HL-60 (cell line): ENCODE measurements at places on chromosomes 16 and 17.

DNA sequence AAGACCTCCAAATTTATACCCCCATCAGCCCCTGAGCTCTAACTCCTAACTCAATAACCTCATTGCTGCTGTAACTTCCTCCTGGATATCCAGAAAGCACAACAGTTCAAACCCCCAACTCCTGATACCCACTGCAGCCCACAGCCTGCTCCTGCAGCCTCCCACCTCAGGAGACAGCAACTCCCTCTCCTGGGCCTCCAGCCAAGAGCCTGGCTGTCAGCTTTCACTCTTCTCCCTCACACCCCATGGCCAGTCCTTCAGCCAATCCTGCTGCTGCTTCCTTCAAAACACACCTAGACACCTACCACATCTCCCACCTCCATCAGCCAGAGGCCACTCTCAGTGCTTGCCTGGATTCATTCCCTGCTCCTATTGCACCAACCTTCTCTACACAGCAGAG is 5.4 kb downstream of the GINS2 start:
- DNase-seq = no peak

GRCh38 chr17:77326636-77327035 is 185.9 kb downstream of the SEC14L1 start:
- DNase-seq = no peak

DNA sequence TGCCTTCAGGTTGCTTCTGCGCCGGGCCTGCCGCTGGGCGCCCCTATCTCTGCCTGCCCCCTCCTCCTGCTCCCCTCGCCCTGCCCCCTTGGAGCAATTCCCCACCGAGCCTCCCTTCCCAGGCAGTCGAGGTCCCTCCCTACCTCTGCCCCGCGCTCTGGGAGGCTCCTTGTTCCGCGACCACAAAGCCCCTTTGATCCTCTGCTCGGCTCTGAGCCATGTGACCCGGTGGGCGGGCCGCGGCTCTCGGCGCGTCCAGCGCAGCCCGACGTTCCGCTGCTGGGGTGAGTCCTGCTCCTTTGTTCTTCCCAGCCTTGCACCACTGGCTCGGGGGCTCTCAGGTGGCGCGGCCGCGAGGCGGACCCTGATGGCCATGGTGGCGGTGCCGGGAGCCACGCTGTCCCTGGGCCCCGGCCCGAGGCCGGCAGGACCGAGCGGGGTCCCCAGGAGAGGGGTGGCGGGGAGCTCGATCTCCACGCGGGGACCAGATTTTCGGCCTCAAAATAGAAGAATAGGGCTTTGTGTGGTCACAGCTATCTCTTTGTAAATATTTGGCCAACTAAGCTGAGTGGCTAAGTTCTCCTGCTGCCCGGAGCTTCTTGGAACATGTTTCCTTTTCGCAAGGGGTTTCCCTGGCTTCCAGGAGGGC is 310.6 kb downstream of the SEC14L1 start:
- no peak for DNase-seq

- no peak for DNase-seq
These were observed 11.5 kb downstream of the ZNF319 start for GRCh38 chr16:57988929-57989328.

DNA sequence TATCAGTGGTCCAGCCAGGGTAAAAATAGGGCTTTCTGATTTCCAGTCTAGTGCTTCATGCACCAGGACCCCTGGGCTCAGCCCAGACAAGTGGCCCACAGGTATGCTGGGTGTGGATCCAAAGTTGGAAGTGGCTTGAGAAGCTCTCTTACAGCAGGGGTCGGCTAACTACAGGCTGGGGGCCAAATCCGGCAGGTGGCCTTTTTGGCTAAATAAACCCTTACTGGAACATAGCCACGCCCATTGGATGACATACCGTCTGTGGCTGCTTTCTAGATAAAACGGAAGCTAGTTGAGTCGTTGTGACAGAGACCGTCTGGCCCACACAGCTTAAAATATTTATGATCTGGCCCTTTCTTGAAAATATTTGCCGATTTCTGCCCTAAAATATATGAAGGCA is 119.0 kb upstream of the CDC42EP4 start:
- DNase-seq = peak; percentile 32

GRCh38 chr16:57479205-57479975 is 6.9 kb downstream of the DOK4 start:
- DNase-seq = no peak

- no peak for DNase-seq
These were observed 93.3 kb downstream of the TNFRSF13B start for GRCh38 chr17:16878606-16879005.

GRCh38 chr17:73534209-73534909 is 109.9 kb downstream of the SDK2 start:
- no peak for DNase-seq

DNA sequence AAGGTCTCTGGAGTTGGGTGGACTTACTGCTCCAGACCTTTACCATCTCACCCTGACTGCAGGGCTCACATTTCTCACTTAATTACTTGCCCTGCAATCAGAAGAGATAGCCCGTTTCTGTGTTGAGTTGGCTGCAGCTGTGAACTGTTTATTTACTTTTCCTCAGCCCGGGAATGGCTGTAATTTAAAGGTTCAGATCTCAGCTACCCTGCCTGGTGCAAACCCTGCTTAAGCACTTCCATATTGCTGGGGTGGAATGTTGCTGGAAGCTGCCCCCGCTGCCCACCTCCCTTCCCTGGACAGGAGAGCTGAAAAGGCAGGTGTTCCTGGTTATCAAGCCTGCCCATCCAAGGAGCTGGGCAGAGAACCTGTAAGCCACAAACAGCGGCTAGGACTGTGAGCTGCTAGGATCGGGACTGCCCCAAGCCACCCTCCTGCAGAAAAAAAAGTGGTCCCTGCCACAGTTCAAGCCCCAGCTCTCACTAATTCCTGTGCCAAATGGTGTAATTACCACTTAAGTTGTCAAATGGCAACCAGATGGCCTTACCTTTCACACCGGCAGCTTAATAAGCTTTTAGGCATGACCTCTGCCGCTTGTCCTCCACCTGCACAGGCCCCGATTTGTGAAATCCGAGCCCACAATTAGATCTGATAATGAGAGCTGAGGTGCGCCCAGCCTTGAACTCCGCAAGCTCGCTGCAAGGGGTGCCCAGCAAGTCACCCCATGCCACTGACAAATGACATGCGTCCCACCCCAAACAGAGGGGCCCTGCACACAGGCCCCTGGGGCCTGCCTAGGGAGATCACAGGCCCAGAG is 269.8 kb downstream of the C16orf95 start:
- DNase-seq = no peak

- no peak for DNase-seq
These were observed 307.6 kb downstream of the ZFHX3 start for GRCh38 chr16:72740347-72740746.

- DNase-seq = no peak
These were observed 11.9 kb upstream of the DNASE1 start for GRCh38 chr16:3642397-3643094.

GRCh38 chr16:71855937-71856662 is 10.3 kb downstream of the ATXN1L start:
- no peak for DNase-seq

DNA sequence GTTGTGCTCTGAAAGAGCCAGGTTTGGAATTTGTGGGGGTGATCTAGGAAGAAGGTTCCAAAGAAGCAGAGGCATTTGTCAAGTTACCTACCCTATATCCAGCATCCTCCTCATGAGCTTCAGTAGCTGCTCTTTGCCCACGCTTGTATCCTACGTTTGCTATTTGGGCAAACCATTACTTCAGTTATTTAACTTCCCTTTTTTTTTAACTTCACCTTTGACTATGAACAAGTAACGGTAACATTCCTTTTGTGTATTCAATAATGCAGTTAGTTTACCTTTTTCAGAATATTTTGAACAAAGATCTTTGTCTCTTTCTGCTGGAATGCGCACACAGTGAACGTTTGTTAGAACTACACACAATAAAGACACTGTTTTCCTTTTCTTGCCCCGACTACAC is 41.5 kb downstream of the CYB5B start:
- DNase-seq = peak; percentile 40

DNA sequence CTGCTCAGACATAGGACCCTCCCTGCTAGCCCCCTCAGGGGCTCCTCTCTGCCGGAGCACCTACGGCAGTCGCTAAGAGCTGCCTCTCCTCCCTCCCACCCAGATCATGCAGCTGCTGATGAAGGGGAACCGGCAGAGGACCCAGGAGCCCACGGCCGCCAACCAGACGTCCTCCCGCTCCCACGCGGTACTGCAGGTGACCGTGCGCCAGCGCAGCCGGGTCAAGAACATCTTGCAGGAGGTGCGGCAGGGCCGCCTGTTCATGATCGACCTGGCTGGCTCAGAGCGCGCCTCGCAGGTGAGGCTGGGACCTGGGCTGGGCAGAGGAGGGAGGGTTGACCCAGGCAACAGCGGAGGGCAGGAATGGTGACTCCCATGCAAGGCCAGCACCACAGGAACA is 17.0 kb downstream of the BTBD17 start:
- DNase-seq = no peak
